Kidney tubule cell (primary cell): ENCODE measurements at places on chromosomes 16 and 17.

DNA sequence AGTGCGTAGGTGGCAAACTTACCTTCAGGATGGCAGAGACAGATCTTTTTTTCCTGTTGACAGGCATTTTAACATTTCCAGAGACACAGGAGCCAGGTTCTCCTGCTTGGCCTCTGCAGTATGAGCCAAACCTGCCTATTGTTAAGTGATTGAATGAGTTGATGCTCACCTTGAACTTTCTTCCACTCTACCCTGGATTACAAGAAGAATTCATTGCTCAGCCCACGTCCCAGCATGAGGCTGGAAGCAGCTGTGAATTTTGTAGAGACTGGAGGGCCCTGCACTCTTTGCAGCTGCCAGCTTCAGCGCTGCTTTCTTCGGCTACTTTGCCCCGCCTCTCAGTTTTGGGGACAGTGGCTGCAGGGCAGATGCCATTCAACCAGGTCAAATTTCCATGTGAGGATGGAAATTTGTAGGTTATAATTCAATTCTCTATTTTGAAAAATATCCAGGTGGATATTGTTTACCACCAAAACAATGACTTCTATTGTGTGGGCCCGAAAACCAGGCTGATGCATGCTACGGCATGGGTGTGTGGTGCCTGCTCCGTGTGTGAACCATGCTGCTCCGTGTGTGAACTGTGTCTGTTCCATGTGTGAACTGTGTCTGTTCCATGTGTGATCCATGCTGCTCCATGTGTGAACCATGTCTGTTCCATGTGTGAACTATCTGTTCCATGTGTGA lies 75.2 kb upstream of the METTL9 start:
- no peak for DNase-seq

- DNase-seq, result peak; percentile 80
These were observed 4.7 kb downstream of the VASN start for GRCh38 chr16:4376126-4376892.

DNA sequence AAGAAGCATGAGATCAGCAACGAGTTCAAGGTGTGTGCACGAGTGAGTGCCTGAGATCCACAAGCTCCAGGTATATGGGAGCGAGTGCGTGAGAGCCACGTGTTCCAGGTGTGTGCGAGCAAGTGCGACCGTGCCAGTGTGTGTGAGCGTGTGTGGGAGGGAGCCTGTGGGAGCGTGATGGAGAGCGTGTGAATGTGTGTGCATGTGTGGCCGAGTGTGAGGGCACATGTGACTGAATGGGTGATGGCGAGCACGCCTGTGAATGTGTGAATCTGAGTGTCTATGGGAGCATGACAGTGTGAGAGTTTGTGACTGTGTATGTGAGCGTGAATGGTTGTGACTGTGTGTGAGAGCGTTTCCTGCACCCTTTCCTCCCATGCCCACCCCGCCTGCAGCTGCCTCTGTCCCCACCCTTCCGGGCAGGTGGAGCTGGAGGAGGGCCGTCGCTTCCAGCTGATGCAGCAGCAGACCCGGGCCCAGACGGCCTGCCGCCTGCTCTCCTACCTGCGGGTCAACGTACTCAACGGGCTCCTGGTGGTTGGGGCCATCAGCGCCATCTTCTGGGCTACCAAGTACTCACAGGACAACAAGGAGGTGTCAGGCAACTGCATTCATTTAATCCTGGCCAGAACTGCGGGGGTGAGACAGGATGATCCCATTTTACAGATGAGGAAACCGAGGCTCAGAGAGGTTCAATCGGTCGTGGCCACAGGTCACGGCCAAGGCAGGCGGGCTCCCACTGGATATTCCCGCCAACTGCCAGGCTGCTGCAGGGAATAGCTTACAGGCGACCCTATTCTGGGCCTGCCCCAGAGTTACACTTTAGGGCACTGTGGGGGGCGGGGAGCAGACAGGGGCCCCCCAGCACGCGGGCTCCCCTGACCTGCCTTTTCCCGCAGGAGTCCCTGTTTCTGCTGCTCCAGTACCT lies 3.7 kb downstream of the TMC8 start:
- DNase-seq, result peak; percentile 55

DNA sequence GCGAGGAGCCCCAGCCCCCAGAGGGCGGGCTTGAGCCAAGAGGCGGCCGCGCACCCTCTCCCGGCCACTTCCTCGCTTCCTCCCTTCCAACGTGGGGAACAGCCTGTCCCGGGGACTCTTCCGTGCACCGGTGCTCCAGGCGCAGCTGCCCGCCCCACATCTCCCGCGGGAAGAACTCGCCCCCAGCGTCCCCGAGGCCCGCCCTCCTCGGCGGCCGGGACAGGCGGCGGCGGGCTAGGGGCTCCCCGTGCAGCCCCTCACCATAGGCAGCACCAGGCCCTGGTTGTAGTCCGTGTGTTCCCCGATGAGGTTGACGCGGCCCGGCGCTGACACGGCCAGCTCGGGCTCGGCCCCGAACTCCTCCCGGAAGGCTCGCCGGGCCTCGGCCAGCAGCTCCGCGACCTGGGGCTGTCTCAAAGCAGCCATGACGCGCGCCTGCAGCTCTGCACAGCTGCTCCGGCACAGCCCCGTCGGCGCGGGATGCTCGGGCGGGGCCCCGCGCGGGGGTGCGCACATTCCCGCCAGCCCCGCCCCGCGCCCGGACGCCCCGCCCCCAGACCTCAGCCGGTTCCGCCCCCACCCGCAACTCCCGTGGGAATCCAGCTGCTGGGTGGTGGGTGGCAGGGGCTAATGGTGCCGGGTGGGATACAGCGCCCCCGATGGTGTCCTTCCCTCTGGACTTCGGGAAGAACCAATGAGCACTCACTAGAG lies at the start of gene GALK1:
TSS of gene GALK1 (minus strand) at position 482 of the 711 bp plus-strand sequence. CDS start at position 426, 56 bp downstream.
- DNase-seq, result peak; percentile 66

- DNase-seq, result no peak
These were observed 32.6 kb downstream of the LMF1 start for GRCh38 chr16:938136-938535.

- DNase-seq, result no peak
These were observed 275.3 kb downstream of the SOX9 start for GRCh38 chr17:72396121-72396520.

DNA sequence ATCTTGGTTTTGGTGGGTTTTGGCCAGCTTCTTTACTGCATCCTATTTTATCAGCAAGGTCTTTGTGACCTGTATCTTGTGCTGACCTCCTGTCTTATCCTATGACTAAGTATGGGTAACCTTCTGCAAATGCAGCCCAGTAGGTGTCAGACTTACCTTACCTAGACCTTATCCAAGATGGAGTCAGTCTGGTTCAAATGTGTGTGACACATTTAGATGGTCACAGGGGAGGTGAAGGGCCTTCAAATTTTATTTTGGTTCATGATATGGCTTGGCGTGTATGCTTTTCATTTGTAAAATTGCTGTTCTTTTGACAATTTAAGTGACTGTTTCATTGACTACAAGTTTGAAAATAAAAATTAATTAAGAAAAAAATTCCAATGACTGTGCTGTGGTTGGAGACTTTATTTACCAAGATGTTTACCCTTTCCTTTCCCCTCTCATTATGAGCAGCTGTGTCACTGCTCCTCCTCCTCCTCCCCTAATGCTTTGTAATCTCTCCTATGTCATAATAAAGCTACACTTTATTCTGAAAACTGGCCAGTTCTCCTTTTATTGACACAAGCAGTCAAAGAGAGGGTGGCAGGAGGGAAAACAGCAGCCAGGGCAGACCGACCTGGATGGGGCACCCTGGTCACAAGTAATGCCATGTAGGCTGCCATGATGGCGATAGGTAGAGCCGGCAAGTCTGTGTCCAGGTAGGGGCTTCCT lies 49.4 kb downstream of the TNFRSF13B start:
- peak; percentile 45 for DNase-seq

DNA sequence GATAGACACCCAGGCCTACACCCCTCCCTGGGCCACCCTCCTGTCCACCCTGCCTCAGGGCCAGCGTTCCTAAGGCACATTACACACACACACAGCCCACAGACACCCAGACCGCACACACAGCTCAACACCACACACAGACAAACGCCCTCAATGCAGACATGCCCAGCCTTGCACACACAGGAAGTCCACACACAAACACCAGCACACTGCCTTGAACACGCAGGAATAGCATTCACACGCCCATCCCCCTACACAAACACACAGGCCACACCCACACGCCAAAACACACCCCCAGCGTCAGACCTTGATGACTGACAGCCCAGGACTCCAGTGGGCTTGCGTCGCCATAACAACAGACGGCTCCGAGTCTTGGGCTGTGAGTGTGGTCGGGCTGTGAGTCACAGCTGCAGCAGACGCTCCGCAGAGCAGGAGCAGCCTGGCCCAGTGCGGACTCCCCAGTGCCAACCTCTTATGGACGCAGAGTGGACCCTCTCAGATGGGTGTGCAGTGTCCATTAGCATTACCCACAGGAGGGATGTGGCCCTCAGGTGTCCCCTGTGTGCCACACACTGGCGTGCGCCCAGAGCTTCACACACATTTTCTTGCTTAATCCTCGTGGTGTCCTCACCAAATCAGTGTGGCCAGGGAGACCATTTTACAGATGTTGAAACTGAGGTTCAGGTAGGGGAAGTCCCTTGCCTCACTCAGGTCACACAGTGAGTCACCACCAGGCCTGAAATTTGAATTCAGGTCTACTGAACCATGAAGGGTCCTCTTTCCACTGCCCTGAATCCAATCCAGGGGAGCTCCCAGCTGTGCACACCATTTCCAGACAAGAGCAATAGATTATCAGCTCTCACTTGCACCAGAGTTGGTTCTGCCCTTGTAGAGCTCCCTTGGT lies 17.8 kb upstream of the RAI1 start:
- peak; percentile 93 for DNase-seq

GRCh38 chr17:7673239-7673638 lies 14.1 kb downstream of the TP53 start:
- no peak for DNase-seq

DNA sequence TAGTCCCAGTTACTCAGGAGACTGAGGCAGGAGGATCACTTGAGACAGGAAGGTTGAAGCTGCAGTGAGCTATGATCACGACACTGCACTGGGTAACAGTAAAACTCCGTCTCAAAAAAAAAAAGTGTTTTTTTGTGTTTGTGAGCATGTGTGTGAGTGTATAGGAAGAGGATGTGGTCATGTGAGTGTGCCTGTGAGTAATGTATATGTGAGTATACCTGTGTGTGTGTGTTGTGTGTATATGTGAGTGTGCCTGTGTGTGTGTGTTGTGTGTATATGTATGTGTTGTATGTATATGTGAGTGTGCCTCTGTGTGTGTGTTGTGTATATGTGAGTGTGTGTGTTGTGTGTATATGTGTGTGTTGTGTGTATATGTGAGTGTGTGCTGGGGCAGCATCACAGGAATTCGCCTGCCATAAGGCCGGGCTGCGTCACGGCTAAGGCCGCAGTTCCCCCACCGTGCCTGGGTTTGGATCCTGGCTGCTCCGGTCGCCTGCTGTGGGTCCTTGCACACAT lies 21.4 kb upstream of the NPTX1 start:
- no peak for DNase-seq

- no peak for DNase-seq
These were observed 3.7 kb upstream of the RAB40C start for GRCh38 chr16:586047-586644.

DNA sequence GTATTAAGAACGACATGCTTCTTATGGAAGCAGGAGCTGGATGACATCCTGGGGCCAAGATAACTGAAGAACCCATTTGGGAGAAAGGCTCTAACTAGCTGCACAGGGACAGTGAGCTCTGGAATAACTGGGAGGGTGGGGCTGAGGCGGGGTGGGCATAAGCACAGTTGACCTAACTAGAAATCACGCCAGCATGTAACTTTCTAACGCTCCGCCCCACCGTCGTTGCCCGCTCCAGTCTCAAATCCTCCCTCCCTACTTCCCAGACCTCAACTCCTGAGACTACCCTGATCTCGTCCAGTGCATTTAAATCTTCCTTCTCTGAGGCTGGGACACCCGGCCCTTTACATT lies 436 bp downstream of the PHB1 start:
- DNase-seq, result no peak

GRCh38 chr17:80869481-80870145 lies 122.0 kb upstream of the CHMP6 start:
- no peak for DNase-seq
